ENCODE measurements at places on chromosomes 3 and 15.
A peak's percentile ranks its signal among the peaks of the same experiment; 100 is the strongest.

DNA sequence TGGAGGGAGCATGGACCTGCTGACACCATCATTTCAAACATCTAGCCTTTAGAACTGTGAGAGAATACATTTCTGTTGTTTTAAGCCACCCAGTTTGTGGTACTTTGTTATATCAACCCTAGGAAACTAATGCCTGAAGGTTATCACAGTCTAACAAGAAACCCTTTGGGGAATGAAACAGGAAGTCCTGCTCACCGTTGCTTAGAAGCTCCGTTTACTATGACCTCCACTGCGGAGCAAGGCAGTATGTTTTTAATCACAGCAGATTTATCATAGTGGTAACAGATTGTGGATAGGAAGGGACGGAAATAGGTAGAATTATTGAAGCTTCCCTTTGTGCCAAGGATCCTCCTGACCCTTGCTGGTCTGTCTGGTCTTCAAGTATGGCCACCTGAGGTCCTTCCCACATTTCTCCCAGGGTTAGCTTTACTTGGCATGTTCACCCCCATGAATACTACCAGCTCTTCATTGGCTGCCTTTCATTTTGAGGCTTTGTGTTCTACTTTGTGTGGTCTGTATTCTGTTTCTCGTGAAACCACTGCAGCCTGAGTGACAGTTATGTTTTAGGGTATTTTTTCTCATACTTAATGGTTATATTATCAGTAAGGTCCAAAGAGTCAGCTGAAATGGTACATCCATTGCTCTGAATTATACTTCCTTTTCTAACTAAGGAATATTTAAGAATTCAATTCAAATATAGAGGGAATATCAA is 201.6 kb downstream of the CHST2 start:
- no peak for DNase-seq

GRCh38 chr3:8621872-8622271 is 22.7 kb downstream of the SSUH2 start:
- no peak for DNase-seq

DNA sequence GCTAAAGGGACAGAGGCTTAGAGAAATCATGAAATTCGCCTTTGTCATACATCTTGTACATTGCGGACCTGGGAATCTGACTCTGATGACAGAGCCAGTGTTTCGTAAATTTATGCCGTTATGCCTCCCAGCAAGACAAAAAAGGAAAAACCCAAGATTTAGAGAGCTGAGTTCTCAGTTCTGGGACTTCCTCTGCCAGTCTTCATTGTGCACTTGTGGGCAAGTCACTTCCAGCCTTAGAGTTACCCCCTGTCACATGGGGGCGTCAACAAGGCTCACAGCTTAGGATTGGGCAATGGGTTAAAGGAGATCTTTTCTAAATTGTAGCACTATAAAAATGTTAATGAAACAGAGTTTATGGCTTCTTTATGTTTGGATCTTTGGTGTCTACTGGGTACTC is 41.9 kb upstream of the MITF start:
- DNase-seq = no peak

DNA sequence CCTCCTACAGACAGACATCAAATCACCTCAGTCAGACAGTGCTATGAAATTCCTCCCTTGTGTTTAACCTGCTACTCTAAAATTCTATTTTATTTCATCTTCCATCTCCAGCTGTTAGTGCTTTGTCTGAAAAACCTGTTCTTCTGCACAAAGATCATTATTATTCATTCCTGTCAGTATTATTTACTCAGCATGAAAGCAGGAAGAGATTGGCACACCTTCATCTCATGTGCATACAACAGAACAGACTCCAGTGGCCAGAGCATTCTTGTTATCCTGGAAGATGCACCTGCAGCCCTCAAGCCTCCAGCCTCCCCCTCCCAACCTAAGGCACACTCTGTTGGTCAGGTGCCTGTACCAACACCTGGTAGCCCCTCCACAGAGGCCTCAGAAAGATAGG is 1.8 kb upstream of the ROPN1B start:
- DNase-seq = no peak

DNA sequence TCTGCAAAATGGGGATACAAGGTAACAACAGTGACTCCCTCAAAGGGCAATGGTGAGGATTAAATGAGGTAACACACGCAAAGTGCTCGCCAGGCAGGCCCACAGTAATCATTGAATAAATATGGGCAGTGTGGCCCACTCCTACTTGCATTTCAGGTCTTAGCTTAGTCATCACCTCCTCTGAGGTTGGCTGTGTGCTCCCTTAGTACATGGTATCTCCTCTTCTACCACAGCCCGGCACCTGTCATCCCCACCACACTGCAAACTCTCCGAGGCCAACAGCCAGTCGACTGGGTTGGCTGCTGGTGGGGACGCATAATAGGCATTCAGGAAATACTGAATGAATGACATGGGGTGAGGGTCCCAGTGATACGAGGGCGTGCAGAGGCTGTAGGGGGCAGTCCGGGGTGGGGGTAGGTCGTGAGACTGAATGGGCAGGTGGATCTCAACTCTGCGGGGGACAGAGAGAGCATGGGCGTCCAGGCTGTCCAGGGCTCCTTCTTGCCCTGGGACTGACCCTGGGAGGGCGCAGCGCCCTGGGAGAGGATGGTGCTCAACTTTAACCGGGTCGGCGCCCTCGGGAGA is 375 bp upstream of the MYZAP start:
- DNase-seq = no peak

DNA sequence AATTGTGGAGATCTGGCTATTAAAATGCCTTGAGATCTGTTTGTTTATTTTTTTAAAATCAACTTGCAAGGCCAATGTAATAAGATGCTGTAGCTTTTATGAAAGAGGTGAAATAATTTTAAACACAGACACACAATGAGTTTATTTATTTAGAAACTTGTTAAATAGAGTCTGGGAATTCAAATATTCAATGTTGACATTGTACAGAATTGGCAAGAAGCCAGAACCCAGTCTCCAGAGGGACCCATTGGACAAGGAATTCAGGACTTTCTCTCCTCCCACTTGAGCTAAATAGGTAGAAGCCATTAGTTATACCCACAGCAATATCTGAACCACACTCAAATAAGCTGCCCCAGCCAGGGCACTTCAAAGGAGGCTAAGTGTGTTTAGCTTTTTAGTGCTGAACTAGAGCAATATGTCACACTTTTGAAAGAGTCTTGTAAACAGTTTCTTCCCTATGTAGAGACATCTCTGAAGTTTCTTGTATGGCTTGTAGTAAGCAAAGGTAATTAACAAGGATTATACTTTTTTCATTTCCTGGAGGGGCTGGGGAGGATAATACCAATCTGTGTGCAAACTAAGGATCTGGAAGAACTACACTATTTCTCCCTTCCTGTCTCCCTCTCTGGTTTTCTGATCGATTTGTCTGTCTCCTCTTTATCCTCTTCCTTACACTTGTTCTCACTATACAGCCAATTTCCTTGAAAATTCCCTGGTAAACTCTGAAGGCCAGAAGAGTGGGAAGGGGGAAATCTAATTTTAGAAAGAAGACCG is 6.0 kb downstream of the MECOM start:
- no peak for DNase-seq

DNA sequence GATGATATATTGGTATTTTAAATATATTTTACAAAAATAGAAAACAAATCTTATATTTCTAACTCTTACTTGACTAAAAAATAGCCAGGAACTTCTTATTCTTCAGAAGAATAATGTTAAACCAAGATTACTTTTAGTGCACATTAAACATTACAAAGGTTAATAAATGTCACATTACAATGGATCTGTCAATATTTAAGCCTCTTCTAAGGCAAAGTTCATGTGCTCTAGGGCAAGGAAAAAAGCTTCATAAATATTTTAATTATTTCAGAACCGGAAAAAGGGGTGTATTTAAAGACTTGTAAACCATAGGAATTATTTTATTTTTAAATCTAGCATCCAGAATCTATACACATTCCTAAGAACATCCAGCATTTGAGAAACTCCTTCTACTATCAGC is 166.9 kb upstream of the ROBO2 start:
- no peak for DNase-seq

GRCh38 chr3:113977822-113978221 is 30.0 kb downstream of the ZDHHC23 start:
- DNase-seq = no peak

DNA sequence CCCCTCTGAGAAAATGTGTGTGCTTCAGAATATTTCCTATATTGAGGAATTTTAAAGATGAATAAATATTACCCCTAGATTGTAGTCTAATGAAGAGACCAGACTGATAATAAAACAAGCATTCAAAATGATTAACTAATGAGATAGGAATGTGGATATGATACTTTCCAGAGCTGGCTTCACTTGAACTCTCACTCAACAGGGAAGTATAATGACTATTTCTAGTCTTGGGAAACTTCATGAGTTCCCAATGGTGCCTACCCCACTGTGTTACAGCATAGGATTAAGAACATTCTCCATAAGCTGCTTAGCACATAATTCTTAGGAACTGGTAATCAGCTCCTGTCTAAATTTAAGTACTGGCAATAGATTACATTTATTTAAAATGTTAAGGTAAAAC is 261.5 kb upstream of the ZNF385D start:
- DNase-seq = peak; percentile 2

GRCh38 chr3:43207628-43208085 is 78.7 kb upstream of the SNRK start:
- DNase-seq = no peak

- DNase-seq = no peak
These were observed 21.4 kb downstream of the KPNA1 start for GRCh38 chr3:122493296-122493695.

DNA sequence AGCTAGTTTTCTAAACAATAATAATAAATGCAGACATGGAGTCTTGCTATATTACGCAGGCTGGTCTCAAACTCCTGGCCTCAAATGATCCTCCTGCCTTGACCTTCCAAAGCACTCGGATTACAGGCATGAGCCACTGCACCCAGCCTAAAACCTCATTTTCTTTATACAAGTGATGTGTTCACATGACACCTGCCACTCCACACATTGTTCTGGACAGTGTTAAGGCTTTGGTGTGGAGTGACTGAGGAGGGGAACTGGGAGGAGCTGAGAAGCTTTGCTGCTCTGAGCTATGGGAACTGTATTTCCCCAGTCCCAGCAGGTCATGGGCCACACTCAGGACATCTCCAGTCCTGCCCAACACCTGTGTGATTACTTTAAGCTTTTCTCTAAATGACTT is 380.0 kb downstream of the LRTM1 start:
- DNase-seq = no peak

DNA sequence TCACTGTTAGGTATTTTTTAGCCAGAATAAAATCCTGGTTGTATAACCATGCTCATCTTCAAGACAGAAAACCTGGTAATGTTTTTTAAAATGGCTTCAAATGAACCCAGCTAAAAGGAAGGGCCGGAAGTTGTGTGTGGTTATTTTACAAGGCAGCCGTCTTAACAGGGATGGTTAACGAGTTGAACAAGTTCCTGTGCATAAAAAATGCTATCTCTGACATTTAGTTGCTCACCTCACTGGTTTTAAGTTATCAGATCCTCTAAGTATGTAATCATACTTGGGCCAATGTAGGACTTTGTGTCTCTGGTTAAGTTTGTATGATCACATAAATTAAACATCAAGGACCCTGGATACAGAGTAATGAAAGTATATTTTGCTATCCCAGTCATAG is 2.1 kb downstream of the ATP11B start:
- peak; percentile 34 for DNase-seq

DNA sequence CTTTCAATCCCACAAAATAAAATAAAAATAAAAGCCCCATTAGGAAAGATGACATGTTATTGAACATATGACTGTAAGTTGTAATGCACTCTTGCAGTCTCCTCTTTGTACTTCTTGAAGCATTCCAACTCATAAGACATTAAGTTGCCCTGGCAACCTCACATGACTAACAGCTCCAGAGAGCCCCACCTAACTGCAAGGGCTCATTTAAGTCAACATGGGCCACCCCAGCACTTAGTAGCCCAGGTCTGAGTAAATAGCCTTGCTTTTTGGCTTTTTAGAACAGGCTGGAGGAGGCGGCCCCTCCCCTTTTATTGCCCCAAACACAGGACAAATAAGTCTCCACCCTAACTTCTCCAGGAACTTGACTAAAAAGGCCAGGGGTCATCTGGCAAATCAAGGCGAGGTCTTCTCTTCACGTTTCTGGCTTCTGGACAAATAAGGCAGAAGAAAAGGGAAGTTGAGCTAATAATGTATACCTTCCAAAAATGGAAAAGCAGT is 135.1 kb downstream of the TMCO5A start:
- peak; percentile 27 for DNase-seq

GRCh38 chr3:72177075-72178050 is 392.4 kb upstream of the PROK2 start:
- DNase-seq = peak; percentile 33

DNA sequence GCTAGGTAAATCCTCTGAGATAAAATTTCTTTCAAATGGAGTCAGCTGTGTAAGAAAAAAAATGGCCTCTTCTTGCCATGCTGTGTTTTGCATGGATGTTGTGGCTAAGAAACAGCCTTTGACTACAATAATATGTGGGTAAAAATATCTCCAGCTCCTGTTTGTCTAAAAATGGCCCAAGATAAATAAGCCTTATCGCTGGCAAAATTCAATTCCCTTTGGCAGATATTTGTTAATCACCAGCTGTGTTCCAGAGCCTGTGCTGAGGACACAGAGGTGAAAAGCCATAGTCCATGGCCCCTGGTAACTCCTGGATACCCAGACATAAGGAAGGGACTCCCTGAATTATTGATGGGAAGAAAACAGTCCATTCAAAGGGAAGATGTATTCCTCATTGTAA is 15.3 kb upstream of the RAMAC start:
- no peak for DNase-seq

DNA sequence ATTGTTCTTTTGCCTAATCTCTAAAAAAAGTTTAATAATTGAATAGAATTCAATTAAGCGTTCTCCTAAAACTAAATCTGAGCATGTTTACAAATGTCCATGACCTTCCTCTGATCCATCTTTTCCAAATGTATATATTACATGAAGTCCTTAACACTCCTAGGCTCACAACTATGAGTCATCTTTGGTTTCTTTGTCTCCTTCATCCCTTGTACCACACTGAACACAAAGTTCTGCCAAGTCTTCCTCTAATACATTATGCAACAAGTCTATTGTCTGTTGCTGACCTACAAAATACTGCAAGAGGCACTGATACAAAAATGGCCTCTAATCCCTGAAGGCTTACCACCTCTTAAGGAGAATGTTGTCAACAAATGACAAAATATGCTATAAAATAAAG is 550.2 kb downstream of the PYDC2 start:
- no peak for DNase-seq

- no peak for DNase-seq
These were observed 830 bp downstream of the MAP2K5 start for GRCh38 chr15:67543348-67543718.

Measured in kidney glomerular epithelial cell (primary cell).